Gastroesophageal sphincter (tissue), 4 donors: ENCODE measurements at places on chromosomes 3 and 15. TPM values are rescaled to one million over a fixed set of nuclear protein-coding genes. Genes with fewer than 3 reads are reported as not detected.

Gene EFCC1
- 10.3 TPM for total RNA-seq

Gene GABRR3
- not detected for total RNA-seq

Gene GHSR
- not detected for total RNA-seq

Gene PARP15
- 2.7 TPM for total RNA-seq

Gene COL8A1
- total RNA-seq: 136 TPM

Gene EPB42
- total RNA-seq: not detected

Gene ATG3
- total RNA-seq: 44.7 TPM

Gene ANKRD34C
- total RNA-seq: not detected

Gene C3orf49
- total RNA-seq: not detected

Gene RTP1
- total RNA-seq: not detected

DNA sequence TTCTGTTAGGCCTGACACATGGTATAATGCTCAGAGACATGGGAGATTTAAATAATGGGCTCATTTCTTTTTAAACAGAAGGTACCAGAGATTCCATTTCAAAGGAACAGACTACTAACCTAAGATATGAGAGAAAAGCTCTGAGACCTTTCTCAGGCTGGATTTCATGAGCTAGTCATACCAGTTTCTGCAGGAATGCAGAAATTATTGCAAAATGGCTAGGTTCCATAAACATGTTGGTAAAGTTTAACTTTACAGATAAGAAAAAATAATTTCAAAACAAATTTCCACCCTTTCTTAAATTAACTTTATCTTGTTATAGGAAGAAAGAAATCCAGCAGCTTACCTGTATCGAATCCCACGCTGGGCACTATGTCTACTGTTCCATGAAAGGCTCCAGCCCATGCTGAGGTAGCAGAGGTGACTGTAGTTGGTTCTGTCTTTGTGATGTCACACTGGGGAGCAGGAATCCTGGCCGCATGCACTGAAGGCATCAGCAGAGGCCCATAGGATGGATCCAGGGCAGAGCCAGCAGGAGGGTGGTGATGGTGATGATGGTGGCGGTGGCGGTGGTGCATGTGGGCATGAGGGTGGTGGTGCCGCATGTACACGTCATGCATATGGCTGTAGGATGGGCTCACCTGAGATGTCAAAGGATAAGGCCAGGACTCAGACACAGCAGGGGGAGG is 22.6 kb downstream of the VGLL3 start:
- no peak for ATAC-seq

DNA sequence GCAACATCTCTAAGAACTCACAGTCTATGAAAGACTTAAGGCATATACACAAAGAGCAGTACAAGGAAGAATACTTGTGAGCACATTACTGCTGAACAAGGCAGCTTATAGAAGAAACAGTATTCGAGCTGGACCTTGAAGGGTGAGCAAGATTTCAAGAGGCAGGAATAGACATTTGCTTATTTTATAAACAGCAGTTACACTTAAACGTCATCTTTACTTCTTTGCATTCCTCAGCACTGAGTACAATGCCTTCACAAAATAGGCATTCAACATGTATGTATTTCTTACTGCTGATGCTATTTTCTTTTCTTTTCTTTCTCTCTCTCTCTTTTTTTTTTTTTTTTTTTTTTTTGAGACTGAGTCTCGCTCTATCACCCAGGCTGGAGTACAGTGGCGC is 205.8 kb downstream of the ZIC4 start:
- no peak for ATAC-seq

DNA sequence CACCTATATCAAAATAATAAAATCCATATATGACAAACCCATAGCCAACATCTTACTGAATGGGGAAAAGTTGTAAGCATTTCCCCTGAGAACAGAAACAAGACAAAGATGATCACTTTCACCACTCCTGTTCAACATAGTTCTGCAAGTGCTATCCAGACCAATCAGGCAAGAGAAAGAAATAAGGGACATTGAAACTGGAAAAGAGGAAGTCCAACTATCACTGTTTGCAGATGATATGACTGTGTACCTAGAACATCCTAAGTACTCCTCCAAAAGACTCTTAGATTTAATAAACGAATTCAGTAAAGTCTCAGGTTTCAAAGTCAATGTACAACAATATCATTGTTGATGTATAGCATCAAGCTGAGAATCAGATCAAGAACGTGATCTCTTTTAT is 35.6 kb upstream of the FGF7 start:
- no peak for ATAC-seq

- ATAC-seq: no peak
These were observed 3.9 kb upstream of the DNASE1L3 start for GRCh38 chr3:58214484-58215316.

GRCh38 chr3:47994180-47994579 is 22.0 kb downstream of the MAP4 start:
- no peak for ATAC-seq

DNA sequence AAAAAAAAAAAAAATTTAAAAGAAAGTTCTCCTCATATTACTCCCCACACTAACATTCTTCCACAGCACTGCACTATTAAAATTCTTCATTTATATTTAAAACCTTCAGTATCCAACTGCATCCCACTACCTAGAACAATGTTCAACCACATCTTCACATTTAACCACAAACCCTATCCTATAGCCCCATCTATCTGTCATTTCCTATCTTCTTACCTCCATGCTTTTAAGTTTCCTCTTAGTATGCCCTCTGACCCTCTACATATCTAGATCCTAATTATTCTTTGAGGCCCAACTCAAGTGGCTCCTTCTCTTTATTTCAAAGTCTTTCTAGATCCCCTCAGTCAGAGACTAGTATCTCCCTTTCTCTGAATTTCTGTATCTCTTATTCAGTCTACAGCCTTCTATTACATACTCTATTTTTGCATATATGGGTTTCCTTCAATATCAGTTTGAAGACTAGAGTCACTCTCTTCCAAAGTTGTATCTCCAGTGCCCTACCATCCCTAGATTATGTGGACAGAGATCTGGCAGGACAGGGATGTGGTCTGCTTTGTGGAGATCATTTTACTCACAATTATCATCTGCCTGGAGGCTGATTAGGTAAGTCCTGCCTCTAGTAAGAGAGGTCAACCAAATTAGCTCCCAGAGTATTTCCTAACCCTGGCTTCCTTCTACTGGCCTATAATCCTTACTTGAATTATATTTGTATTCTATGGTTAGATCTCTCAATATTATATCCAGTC is 1.4 kb downstream of the CIAO2A start:
- no peak for ATAC-seq

- no peak for ATAC-seq
These were observed 68.7 kb downstream of the SMAD6 start for GRCh38 chr15:66770518-66771350.

GRCh38 chr15:39692356-39693327 is 90.0 kb downstream of the FSIP1 start:
- no peak for ATAC-seq

DNA sequence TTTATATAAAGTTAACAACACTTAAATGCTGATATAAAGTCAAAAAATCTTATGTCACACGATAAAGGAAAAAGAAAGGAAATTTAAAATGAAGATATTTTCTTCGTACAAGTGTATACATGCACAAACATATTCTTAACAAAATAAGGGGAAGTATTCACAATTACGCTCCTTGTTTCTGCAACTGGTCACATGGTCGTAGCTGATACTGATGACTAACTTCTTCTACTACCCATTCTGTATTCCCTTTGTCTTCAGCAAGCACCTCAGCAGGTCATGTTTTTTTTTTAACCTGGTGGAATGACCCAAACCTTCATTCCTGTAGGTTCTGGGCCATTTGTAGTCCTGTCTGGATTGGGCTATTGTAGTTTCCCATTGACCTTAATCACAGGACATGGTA is 30.0 kb upstream of the CMTM8 start:
- no peak for ATAC-seq

- no peak for ATAC-seq
These were observed 50.8 kb downstream of the RFTN1 start for GRCh38 chr3:16462679-16463078.

DNA sequence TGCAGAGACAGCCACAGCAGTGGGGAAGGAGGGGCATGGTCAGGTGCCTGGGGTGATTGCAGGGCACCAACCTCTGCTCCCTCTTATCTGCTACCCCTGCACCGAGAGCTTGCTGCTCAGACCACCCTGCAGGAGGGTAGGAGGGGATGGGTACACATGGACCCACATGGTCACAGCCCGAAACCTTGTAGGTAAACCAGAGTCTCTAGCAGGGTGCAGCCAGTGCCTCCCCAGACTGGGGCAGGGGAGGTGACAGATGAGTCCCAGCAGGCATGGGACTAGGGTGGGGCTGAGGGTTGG is 49.2 kb downstream of the FAH start:
- ATAC-seq: no peak

DNA sequence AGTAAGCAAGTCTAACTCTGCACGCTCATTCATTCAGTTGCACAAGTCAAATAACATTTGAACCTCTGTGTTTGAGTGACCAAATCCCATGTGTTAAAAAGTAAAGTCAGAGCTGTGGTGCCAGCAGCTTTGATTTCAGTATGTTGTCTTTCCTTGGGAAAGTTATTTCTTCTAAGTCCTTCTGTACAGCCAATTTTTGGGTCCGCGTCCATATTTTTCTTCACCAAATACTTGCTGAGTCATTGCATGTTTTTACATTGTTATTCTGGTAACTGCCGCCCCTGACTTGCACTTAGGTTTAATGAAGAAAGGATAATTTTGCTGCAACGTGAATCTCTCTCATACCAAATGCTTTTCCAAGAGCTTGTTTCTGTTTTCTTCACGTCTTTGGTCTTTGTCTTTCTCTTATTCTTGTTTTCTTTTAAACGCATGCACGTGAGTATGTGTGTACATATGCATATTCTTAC is 56.7 kb downstream of the PLS1 start:
- ATAC-seq: no peak

GRCh38 chr15:72766025-72766424 is 17.5 kb downstream of the ADPGK start:
- no peak for ATAC-seq

DNA sequence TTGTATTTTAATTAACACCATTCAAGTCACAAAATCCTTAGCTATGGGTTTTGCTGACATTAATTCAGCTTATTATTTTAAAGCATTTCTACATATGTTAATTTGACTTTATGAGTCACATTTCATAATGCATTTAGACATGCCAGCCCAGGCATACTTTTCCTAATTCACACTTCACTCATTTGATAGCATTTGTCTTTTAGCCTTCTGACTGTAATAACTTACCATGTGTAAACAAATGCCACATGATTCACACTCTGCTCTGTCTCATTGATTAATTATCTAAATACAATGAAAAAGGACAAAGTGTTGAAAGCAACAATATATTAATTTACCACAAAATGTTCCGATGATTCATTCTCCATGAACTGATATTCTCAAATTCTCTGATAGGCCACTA is 927.8 kb upstream of the EPHA6 start:
- ATAC-seq: no peak

DNA sequence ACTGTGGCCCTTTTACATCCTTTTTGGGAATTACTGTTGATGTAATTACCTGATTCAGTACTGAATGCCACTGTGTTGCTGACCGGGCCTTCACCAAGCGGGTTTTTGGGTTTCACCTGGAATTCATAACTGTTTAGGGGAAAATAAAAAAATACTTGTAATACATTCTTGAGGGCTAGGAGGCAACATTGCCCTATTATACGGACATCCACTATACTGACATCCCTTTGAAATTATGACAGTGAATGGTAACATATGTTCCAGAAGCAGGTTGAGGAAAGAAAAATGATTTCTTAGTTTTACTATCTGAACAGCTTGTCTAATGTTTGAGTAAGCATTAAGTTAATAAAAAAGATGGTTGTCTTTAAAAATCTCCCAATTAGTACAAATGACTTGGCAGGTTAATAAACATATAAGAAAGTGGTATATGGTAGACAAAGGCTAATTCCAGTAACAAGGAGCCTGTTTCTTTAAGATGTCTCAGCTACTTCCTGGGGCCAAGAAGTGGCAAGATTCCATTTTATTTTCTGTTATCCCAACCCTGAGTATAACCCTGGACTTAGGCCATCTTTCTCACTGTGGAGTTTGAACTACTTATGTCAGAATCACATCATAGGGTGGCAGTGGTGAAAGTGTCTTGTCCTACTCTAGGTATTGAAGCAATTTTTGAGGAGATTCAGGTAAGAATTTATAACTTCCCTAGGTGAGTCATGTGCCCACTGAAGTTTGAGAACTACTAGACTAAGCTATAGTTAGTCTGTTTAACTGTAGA is 45.5 kb downstream of the TFG start:
- ATAC-seq: no peak

GRCh38 chr3:169195672-169196071 is 467.8 kb downstream of the MECOM start:
- ATAC-seq: no peak

DNA sequence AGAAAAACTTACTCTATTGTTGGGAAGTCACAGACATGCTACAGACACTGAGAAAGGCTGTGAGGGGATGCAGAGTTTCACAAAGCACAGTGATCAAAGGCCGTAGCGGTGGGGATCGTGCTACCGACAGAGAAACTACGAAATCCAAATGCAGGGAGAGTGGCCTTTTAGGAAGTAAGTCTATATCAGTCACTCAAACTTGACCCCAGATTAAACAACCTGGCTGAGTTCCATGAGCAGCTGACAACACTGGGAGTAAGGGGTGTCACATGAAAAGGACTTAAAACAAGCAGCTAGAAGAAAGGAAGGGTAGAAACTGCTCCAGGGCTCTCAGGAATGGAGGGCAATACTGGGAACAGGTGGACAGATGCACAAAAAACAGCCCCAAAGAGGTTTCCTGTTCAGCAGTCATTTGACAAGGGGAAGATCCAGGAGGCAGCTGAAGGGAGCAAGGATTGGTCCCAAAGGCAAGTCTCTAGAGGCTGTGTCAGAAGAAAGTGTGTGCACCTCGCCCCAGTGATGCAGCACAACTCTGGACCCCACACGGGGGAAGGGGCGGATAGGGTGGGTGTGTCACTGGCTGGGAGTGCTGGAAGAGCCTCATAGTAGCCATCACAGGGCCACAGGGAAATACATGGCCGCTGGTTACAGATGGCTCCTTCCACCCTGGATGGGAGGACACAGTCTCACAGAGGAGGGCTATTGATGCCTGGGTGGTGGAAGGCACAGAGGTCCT is 20.3 kb upstream of the HDAC11 start:
- ATAC-seq: no peak

DNA sequence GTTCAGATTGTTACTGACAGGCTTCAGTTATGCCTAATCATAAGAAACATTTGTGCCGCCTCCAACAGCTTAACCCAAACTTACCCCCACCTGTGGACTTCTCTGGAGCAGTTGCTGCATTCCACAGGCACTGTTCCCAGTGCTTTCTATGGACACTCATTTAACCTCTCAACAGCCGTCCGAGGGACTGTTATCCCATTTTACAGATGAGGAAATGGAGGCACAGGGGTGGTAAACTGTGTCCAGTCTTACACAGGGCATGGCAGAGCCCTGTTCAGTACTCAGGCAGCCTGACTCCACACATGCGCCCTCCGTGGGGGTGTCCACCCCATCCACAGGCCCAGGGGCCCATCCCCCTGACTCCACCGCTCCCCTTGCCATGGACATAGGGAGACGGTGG is 14.3 kb upstream of the TGM5 start:
- ATAC-seq: no peak

DNA sequence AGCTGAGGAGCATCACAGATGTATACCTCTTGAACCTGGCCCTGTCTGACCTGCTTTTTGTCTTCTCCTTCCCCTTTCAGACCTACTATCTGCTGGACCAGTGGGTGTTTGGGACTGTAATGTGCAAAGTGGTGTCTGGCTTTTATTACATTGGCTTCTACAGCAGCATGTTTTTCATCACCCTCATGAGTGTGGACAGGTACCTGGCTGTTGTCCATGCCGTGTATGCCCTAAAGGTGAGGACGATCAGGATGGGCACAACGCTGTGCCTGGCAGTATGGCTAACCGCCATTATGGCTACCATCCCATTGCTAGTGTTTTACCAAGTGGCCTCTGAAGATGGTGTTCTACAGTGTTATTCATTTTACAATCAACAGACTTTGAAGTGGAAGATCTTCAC is 3.0 kb downstream of the CCR8 start:
- ATAC-seq: no peak
